ENCODE measurements at places on chromosomes 2 and 18.

DNA sequence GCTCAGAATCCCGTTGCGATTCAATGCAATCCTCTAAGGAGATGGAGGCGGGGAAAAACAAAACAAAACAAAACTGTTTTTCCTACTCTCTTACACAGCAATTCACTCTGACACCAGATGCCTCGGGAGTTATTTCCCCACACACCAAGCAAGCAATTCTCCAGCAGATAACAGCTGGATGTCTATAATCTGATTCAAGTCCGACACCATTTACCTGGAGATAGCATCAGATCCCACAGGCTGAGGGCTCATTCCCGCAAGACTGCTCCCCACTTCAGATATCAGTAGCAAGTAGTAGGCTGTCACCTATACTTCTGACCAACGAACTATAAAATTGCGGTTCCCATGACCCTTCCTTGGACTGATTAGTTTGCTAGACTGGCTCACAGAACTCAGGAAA, 58.7 kb downstream of the DTNB start:
- DNase-seq = no peak

- DNase-seq = no peak
Measured at GRCh38 chr2:17422061-17422460, 96.2 kb downstream of the RAD51AP2 start.

- DNase-seq = no peak
Measured at GRCh38 chr2:225367482-225367881, 32.0 kb upstream of the NYAP2 start.

GRCh38 chr2:120436885-120437603, 91.1 kb downstream of the INHBB start:
- DNase-seq = no peak

DNA sequence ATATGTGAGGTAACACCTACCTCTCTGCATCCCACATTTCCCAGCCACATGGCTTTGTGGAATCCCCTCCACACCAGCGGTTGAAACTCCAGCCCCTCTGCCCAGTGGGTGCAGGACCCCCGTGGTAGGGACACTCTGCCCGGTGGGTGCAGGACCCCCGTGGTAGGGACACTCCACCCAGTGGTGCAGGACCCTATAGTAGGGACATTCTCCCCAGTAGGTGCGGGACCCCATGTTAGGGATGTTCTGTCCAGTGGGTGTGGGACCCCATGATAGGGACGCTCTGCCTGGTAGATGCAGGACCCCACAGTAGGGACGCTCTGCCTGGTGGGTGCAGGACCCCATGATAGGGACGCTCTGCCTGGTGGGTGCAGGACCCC, 11.5 kb downstream of the COPS9 start:
- DNase-seq = no peak

DNA sequence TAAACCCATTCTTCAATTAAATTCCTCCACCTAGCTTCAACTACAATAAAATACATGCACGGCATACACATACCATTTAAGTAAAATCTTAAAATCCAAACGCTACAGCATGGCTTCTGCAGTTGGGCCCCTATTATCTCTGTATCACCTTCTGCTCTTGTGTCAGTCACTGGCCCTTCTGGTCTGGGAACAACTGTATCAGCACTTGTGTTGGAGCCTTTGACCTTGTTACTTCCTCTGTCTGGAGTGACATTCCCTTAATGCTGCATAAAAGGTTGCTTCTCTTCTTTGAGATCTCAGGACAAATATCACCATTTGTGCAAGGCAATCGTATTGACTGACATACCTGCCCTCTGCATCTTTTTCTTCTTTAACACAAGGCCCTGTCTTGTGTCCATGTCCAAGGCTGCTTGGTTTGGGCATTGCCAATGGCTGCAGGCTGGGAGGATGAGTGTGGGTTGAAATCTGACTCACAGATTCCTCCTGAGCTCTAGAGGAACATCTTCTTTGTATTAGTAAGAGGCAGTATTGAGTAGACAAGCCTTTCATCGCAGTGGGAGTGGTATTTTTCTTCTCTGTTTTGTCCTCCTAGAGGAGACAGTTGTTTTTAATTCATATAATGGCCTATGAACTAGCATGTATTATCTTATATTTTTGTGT, 267.8 kb upstream of the TRIB2 start:
- DNase-seq = no peak

DNA sequence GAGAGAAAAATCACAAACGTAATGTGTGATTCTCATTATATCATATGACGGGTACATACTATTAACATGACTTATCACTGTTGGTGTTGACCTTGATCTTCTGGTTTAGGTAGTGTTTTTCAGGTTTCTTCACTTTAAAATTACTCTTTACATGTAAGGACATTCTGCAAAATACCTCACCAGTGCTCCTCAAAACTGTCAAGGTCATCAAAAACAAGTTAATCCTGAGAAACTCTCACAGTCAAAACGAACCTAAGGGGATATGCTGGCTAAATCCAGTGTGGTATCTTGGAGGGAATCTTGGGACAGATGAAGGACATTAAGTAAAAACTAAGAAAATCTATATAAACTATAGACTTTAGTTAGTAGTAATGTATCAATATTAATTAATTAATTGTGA, 499.8 kb downstream of the IRS1 start:
- no peak for DNase-seq

DNA sequence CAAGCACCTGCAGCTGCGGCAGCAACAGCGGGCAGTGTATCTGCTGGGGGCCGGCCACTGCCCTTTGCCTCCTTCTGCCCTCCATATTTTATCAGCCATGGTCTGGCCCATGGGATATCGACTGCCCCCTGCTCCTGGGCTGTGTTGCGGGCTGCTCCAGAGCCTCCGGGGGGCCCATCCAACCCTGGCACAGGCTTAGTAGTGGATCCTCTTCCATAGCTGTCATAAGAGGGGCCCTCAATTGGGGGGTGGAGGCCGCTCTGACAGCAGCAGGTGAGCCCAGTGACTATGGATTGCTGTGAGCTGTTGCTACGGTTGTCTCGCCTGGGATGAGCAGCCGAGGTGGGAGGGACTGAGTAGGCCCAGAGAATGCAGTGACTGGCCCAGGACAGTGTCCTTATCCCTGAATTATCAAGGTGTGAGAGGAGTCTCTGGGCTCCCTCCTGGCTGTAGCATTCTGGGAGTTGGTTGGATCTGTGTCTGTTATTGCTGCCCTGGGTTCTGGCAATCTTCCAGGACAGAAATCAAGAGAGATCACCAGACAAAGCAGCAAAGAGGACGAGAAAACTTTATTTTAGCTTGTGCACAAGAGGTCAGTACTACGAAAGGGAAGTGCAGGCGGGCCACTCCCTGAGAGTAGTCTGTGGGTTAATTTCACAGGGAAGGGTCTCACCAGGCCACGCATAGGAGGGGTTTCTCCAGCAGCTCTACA, 145.1 kb downstream of the ASB1 start:
- no peak for DNase-seq

DNA sequence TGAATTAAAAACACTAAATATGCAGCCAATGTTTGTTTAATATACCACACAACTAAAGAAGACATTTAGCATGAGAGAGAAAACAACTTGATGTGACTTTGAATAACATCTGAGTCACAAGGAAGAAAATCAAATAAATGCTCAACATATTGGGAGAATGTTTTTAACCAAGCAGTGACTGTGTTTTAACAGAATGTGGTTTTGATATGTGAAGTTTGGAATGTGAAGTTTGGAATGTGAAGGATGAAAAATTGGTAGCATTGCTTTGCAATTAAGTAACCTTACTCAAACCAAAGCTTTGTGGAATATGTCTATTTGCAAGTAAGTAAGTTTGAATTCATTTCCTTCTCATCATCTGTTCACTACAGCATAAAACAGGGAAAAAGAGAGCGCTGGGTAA, 128.2 kb upstream of the DNAJC10 start:
- no peak for DNase-seq

GRCh38 chr2:121095257-121096080, 189.5 kb downstream of the TFCP2L1 start:
- DNase-seq = no peak

Measured in renal cortex interstitium (tissue), 15 donors.